ENCODE measurements at places on chromosomes 1 and 21.

- DNase-seq = no peak
These were observed 26.0 kb downstream of the MX2 start for GRCh38 chr21:41387824-41388223.

GRCh38 chr21:46005081-46005480, 23.5 kb downstream of the COL6A1 start:
- no peak for DNase-seq

DNA sequence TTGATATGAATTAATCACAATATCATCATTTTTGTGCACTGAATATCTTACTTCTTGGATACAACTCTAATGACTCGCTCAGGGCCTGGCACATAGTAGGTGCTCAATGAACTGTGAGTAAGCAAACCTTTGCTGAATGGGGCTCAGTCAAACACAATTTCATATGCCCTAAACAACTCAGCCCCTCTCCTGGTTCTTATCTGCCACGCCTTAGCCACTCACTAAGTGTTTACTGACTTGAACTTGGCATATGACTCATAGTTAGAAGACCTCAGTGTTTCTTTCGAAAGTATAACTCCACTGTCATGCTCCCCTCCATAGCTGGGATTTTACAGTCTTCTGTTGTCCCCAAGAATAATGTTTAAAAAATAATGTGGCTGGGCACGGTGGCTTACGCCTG, 4.8 kb upstream of the IFNLR1 start:
- no peak for DNase-seq

DNA sequence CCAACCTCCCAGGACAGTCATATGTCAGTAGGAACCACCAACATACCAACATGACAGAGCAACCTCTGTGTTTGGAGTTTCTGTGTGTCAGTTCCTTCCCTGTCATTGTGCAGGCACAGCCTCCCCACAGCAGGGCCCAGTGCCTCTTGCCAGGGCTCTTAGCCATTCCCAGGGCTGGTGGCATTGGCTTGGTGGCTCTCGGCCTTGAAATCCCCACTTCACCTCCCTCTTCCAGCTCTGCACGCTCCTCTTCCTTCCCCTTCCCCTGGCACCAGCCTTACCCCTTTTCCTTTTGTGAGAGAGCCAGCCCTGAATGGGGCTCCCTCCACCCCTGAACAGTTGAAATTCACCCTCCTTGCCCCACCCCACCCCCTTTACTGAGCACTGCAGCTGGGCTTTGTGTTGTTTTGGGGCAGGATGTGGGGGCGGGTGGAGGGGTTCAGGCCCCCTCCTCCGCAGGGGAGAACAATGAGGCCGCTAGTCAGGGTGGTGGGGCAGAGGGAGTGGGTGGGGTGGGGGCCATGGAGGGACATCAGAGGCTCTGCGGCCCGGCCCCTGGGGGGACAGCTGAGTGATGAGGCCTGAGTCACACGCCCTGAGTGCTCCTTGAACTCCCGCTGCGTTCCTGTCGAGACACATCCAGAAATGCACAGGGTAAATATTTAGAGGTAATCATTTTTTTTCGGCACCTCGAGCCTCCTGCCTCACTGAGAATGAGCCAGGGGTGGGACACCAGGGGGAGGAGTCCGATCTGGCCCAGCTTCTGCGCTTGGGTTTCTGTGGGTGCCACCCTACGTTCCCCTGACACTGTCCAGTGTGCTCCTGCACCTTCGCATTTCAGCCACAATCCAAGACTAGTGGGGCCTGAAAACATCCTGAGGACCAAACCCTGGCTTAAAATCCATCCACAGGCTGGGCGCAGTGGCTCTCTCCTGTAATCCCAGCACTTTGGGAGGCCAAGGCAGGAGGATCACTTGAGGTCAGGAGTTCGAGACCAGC, 28.6 kb downstream of the LGR6 start:
- no peak for DNase-seq

GRCh38 chr1:31272369-31272768, 24.2 kb downstream of the SNRNP40 start:
- DNase-seq = no peak

- peak; percentile 78 for DNase-seq
These were observed 920 bp downstream of the MTR start for GRCh38 chr1:236795757-236796667.

DNA sequence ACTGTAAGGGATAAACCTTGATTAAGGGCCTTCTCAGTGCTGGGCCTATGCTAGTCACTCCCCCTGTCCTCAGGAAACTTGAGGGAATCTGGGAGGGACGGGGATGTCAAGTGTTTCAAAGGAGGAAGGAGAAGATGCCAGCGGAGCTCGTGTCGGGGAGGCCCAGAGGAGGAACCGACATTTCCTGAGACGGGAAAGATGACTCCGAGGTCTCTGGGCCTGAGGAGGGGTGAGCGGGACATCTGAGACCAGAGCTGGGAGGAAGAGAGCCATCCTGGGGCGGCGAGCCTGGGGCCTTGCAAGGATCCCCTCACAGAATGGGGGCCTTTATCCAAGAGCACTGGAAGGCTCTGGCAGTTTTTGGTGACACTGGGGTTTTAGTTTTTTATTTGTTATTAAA, 10.4 kb downstream of the SLC66A1 start:
- DNase-seq = no peak

- no peak for DNase-seq
These were observed 21.9 kb upstream of the TRIM67 start for GRCh38 chr1:231139659-231140654.

DNA sequence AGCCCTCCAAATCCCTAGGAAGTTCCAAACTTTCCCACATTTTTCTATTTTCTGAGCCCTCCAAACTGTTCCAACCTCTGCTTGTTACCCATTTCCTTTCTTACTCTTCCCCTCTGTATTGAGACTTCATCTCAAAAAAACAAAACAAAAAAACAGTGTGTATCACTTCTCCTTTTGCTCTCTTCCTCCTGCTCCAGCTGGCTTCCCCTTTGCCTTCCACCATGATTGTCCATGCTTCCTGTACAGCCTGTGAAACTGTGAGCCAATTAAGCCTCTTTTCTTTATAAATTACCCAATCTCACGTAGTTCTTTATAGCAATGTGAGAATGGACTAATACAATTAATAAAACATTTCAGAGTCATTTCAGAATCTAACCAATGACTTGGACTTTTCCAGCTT, 69.6 kb upstream of the KRTAP19-8 start:
- DNase-seq = no peak

DNA sequence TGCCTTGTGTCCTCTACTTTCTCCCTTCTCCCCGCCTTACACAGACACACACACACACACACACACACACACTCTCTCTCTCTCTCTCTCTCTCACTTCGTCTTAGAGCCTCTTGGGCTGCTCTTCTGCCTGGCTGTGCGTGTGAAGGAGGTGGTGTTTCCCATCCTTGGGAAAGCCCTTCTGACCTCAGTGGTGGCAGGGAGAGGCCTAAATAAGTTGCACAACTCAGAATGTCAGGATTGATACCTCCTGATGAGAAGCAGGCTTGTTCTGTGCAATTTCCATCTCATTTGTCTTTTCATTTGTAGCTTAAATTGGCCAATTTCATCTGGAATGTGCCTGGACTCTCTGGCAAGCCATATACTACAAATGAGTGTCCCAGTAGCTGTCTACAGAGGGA, 25.0 kb downstream of the LRRN2 start:
- DNase-seq = no peak

DNA sequence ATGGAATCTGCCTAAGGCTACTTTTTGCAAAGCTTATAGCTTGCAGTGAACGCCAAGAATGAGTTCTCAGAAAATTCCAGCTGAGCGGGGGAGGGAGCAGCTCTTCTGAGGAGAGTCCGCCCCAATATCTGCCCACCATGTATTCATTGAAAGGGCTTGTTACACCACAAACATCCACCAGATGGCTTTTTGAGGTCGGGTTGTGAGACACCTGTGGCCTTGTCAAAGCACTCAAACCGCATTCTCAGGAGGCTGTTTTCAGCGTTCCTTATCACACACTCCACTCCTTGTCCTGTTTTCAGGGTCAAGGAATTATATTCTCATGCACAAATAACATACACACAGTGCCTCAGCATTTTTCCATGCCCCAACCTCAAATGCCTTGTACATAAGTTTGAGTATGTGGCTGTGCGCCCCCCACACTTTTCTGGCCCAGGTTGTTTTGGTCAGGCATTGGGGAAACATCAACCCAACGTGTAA, 3.9 kb upstream of the C4BPB start:
- peak; percentile 52 for DNase-seq

- no peak for DNase-seq
These were observed 28.1 kb upstream of the TXLNA start for GRCh38 chr1:32151319-32151787.

DNA sequence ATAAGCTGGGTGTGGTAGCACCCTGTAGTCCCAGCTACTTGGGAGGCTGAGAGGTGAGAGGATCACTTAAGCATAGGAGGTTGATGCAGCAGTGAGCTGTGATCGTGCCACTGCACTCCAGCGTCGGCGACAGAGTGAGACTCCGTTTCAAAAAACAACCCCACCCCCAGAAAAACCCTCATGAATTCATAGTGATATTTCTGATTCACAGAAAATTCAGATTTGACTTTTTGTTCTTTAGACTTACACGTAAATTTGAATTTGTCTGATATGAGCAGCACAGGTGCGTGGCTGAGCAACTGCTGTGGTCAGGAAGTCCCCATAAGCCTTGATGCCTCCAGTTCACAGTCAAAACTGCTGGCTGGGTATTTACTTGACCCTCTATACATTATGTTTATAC, 10.0 kb upstream of the MORC3 start:
- no peak for DNase-seq

DNA sequence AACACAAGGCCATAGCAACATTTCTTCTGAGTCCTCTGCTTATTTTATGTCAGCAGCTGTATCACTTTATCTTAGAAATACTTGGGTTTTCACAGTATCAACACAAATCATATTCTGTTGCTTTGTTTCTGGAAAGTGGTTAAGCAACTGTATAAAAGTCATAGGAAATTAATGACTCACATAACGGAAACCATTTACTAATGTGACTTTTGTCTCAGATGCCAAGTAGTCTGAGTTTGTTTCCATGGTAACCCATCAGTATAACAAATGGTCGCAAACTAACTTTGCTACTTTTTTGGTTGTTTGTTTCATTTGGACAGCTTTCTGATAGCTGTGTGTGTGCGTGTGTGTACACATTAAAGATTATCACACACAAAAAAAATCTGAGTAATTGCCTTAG, 31.1 kb downstream of the EEIG2 start:
- DNase-seq = no peak

DNA sequence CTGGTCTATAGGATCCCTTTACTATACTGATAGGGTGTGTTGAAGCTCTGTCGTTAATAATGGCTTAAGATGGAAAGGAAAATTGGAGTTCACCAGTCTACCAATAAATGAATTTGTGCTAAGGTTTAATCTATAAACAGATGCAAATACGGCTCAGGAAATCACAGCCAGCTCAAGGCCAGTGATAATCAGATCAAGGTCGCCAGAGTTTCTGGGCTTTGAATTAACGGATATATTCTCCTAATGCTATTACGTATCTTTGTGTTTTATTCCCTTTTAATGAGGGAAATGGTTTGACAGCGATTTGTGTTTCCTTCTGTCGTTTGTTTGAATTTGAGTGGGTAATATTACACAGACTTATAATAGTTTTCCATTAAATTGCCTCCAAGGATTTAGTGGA, 279.6 kb downstream of the BACH1 start:
- no peak for DNase-seq

DNA sequence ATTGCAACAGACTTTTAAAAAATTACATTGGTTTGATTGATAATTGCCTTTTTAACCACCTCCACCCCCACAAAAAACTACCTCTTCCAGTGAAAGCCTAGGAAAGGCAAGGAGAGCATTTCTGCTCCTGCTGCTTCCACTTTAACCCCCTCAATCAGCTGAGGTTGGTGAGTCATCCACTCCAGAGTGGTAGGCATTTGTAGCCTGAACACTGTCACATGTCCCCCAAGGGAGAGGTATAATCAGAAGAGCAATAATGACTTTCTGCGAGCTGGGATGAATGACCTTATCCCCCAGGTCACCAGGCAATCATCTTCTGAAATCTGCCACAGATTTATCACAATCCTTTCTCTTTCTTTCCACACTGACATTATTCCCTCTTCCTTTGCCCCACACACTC, 126.6 kb upstream of the CAMK1G start:
- no peak for DNase-seq

- DNase-seq = no peak
These were observed 1.8 kb upstream of the CHML start for GRCh38 chr1:241641773-241642592.

- DNase-seq = no peak
These were observed 109.5 kb upstream of the GRIK3 start for GRCh38 chr1:37143800-37144199.

GRCh38 chr1:81597720-81598426, 202.9 kb upstream of the ADGRL2 start:
- no peak for DNase-seq

- no peak for DNase-seq
These were observed 44.7 kb downstream of the ETS2 start for GRCh38 chr21:38850277-38850951.

DNA sequence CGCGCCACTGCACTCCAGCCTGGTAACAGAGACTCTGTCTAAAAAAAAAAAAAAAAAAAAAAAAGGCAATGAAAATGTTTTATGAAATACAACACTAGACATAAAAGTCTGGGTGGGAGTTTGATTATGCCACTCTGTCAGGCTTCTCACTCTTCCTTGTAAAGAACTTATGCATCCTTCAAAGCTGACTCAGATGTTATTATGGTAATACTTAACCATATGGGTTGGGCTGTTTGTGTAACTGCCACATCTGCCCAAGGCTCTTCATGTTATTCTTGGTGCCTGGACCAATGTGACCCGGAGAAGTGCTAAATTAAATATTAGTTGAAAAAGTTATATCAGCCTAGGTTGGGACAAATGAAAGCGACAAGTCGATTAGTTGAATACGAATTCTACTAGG, 23.8 kb downstream of the FAM89A start:
- DNase-seq = no peak

GRCh38 chr1:119279456-119280381, 88.9 kb upstream of the HAO2 start:
- DNase-seq = no peak

DNA sequence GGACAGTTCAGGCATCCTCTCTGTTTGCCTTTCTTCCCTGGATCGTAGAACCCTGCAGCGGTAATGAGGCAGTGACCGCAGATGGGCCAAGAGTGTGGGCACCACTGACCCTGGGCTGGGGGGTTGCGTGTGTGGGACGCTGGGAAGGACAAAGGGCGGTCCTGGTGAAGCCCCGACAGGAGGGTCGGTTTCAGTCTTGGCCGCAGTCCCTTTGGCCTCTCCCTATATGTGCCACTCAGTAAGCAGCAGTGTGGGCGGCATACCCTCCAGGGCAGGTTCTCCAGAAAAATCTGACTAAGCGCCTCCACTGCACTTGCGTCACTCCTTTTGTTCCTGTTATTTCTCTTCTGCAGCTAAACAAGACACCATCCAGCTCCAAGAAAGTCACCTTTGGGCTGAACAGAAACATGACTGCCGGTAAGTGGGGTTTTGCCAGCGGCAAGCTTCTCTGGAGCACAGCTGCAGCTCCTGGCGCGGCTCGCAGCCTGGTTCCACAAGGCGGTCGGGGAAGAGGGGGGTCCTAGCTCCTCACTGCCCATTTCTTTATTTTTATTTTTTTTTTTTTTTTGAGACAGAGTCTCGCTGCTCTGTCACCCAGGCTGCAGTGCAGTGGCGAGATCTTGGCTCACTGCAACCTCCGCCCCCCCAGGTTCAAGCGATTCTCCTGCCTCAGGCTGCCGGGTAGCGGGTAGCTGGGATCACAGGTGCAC, 27.7 kb upstream of the PDXK start:
- DNase-seq = no peak

All from T-cell (primary cell).